ENCODE measurements at places on chromosomes 12 and 14.

DNA sequence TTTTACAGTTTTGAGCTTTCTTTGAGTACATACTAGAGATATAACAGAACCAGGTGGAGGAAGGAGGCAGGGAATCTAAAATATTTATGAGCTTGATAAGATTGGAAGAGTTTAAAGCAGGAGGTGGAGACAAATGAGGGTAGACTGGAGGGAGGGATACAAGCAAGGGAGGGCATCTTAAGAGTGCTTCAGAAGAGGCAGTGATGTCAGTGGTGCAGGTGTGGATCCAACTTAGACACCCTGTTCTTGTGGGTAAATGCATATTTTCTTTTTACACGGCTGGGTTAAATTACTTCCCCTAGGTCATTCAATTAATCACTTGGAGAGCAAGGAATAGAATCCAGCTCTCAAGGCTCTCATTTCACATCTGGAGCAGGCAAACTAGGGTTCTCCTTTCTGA is 146.1 kb upstream of the LRIG3 start:
- no peak for DNase-seq

- no peak for DNase-seq
Measured at GRCh38 chr12:6570264-6570887, 2.3 kb upstream of the NOP2 start.

- DNase-seq, result no peak
Measured at GRCh38 chr14:46964378-46964777, 312.8 kb upstream of the RPL10L start.

DNA sequence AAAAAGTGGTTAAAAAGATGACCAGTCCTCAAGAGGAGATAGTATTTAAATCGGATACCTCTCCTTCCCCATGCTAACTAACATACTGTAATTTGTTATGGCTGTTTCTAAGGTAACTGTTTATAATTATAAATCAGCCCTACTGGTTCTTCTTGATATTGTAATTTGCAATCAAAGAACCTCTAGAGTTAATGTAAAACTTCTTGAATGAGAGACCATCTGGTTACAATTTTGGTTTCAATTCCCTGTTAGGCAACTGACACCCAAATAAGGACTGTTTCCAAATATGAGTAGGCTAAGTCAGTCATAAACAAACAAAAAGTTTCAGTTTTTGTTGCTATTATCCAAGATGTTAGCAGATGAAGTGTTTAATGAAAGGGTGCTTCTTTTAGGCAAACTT is 120.2 kb upstream of the DNM1L start:
- no peak for DNase-seq

- no peak for DNase-seq
Measured at GRCh38 chr12:102480406-102480805, at the start of gene IGF1. TSS of gene IGF1 (minus strand) at chr12:102480563. CDS start at chr12:102480381, 182 bp downstream.

GRCh38 chr14:63266106-63266505 is 52.6 kb downstream of the GPHB5 start:
- no peak for DNase-seq

Data from NCI-H187 (cell line).